ENCODE measurements at places on chromosomes 16 and 17.

GRCh38 chr17:74759243-74759801 lies 10.9 kb downstream of the NHERF1 start:
- peak; percentile 67 for DNase-seq

- DNase-seq, result peak; percentile 61
Measured at GRCh38 chr16:3058139-3059030, 7.1 kb upstream of the IL32 start.

DNA sequence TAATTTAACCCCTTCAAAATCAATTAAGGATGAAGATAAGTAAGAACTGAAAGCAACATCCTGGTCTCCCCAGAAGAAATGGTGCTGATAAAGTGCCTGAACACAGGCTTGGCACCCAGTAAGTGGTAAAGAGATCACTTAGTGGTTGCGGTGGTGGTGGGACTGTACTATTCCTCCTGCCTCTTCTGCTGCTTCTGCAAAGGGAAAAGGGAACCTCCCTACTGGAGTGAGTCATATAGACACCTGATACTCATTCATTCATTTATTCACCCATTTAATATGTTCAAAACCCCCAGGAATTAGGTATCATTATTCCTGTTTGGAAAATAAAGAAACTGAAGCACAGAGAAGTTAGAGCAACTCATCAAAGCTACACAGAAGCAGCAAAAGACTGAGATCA lies 60.6 kb downstream of the CDYL2 start:
- DNase-seq, result no peak

GRCh38 chr16:74892574-74893461 lies 92.1 kb downstream of the WDR59 start:
- no peak for DNase-seq

GRCh38 chr17:73410586-73411312 lies 98.9 kb upstream of the CDC42EP4 start:
- DNase-seq, result no peak

- peak; percentile 55 for DNase-seq
Measured at GRCh38 chr17:45852535-45853297, 8.0 kb downstream of the SPPL2C start.

- DNase-seq, result peak; percentile 83
Measured at GRCh38 chr17:76268015-76268749, 3.0 kb downstream of the UBALD2 start.

- DNase-seq, result no peak
Measured at GRCh38 chr16:53995378-53995777, 291.2 kb downstream of the IRX3 start.

DNA sequence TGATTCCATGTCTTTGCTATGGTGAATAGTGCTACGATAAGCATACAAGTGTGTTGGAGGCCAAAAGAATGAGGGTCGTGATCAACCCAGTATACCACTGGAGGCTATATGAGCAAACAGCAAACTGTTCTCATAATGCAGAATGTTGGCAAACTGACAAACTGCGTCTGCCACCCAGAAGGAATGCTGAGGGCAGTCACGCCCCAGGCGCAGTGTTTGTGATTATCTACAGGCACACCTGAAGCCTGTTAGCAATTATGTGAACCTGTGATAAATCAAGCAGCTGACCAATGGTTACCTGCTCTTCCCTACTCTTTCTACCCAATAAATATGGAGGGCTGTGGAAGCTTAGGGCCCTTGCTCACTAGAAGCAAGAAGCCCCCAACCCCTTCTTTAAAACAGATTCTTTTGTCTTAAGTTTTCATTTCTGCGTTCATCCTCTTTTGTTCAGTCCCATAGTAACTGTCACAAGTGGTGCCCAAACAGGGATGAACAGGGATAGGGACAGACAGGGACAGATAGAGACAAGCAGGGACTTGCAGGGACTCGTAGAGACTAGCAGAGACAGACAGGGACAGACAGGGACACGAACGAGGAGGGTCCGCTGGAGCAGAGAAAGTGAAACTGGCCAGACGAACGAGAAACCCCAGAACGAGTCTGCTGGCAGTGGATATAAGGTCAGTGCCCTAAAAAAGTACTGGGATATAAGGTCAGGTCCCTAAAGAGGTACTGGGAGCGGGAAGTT lies 25.1 kb downstream of the CD300LG start:
- no peak for DNase-seq

DNA sequence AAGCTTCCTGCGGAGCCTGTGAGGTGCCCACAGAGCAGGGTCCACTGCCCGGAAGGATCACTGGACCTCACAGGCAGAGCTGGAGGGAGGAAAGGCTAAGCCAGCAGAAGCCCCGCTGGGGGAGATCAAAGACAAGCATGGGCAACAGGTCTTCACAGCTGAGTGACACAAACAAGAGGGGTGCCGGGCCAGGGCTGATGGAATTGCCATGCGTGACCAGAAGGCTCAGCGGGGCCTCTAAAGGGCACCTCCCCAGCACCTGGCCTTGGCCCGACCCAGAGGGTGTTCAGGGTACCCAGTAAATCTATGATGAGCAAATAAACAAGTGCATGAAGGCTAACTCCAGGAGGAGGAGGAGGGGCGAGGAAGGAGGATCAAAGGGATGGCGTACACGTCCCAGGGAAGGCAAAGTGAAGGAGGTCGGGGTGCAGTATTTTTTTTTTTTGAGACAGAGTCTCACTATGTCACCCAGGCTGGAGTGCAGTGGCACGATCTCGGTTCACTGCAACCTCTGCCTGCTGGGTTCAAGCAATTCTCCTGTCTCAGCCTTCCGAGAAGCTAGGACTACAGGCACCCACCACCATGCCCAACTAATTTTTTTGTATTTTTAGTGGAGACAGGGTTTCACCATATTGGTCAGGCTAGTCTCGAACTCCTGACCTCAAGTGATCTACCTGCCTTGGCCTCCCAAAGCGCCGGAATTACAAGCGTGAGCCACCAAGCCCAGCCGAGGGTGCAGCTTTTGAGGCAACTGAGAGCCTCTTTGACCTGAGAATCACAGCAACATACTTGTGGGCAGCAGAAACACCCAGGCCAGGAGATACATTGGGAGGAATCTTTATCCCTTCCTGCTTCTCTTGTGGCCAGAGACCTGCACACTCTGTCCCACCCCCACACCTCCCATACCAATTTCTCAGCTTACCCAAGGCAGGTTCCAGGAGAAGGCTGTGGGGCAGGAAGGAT lies 16.1 kb upstream of the EXOC7 start:
- no peak for DNase-seq

DNA sequence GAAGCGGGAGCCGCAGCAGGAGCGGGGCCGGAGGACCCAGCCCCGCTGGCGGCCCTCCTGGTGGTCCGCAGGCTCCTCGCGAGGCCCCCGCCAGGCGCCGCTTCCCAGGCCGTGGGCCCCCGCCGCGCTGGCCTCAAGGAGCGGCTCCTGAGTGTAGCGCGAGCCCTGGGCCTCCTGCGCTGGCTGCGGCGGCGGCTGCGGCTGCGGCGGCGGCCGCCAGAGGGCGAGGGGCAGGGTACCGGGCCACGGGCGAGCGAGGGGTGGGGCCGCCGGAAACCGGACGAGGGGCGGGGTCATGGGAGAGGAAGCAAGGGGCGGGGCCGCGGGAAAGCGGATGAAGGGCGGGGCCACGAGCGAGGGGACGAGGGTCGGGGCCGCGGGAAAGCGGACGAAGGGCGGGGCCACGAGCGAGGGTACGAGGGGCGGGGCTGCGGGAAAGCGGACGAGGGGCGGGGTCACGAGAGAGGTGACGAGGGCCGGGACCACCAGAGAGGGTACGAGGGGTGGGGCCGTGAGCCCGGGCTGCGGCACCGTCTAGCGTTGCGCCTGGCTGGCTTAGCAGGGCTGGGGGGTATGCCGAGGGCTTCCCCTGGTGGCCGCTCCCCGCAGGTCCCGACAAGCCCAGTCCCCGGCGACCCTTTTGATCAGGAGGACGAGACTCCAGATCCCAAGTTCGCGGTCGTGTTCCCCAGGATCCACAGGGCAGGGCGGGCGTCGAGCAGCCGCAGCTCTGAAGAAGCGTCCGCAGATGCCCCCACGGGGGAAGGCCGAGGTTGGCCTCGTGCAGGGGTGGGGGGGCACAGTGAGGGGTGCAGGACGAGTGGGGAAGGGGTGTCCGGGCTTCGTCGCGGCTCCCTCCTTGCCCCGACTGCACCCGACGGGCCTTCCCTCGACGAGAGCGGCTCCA lies 1.7 kb downstream of the MYO15B start:
- DNase-seq, result peak; percentile 96

- no peak for DNase-seq
Measured at GRCh38 chr16:73412416-73412815, 364.5 kb upstream of the ZFHX3 start.

DNA sequence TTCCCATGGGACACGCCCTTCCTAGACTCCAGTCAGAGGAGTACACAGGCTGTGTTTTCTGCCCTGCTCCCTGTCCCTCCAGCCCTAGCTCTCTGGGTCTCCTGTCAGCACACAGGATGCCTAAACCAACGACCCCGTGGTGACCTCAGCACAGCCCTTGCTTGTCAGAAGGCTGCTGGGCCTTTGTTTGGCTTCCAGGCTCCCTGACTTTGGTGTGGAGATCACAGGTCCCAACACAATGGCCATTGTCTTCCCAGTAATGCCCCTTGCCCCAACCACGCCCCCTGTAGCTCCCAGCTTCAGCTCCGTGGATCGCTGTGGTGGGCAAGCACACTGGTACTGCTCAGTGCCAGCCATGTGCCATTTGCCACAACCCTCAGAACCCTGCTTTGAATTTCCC lies 15.0 kb downstream of the HNF1B start:
- DNase-seq, result no peak

GRCh38 chr16:21526923-21527807 lies 72.2 kb upstream of the METTL9 start:
- DNase-seq, result no peak

DNA sequence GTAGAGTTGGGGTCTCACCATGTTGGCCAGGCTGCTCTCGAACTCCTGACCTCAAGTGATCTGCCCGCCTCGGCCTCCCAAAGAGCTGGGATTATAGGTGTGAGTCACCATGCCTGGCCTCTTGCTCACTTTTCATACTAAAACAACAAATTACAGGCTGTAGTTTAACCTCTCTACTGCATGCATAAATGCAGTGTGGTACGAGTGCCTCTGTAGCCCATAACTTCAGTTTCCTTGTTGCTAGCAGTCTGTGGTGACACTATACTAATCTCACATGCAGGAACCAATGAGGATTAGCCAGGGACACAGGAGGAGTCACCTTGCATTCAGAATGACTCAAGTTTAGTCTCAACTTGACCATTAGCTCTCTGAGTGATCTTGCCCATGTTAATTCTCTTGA lies 20.1 kb downstream of the HMOX2 start:
- no peak for DNase-seq

- DNase-seq, result no peak
Measured at GRCh38 chr16:76201385-76201784, 75.8 kb upstream of the CNTNAP4 start.

GRCh38 chr17:81927152-81927652 lies 333 bp downstream of the MAFG start:
- DNase-seq, result no peak

GRCh38 chr17:55648086-55648485 lies 74.6 kb downstream of the TMEM100 start:
- DNase-seq, result no peak

GRCh38 chr16:31221357-31222160 lies 4.6 kb upstream of the PYDC1 start:
- DNase-seq, result no peak

DNA sequence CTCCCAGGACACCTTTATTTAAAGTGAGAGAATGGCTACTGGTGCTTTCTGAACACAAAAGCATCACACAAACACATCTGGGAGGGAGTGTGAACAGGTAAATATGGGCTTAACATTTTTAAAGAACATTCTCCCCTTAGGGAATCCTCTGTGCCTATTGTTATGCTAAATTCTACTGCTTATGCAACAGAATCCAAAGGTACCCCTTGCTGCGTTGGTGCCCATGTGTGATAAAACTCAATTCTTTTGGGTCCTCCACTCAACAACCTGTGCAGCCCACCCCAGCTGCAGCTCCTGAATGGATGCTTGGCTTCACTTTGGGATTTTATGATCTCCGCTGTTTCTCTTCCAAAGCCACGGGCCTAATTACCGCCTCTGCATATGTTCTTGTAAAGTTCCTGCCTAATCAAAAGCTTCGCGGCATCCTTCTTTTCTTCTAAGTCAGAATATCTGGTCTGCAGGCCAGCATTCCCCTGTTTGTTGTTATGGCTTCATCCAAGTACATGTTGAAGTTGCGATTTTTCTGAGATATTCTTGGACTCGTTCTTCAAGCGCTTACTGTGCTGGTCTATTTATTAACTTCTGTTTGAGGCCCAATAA lies 23.9 kb downstream of the RHBDL3 start:
- no peak for DNase-seq

DNA sequence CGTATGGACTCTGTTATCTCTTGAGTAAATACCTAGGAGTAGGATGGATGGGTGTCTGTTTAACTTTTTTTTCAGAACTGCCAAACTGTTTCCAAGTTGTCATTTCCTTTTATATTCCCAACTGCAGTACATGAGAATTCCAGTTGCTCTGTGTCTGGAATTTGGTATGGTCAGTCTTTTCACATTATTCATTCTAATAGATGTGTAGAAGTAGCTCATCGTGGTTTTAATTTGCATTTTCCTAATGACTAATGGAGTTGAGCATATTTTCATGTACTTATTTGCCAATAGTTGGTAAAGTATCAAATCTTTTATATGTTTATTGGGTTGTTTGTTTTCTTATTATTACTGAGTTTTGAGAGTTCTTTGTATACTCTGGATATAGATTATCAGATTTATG lies 27.0 kb downstream of the MRTFB start:
- DNase-seq, result no peak

DNA sequence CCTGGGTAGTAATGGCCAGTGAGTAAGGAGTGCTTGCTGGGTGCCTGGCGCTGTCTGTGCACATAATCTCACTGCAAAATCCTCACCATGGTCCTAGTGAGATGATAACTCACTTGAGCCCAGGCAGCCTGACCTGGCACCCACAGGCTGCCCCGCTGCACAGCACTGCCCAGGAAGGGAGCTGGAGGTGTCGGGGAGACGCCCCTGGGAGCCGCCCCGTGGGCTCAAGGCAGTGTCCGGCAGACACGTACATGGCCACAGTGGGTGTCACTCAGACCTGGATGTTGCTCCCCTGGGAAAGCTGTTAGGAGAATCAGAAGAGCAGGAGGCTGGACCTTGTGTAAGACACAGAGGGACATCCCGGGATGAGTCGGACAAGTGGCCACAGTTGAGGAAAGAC lies 44.2 kb downstream of the BEAN1 start:
- DNase-seq, result no peak

GRCh38 chr17:8952191-8952590 lies 13.3 kb downstream of the PIK3R5 start:
- DNase-seq, result peak; percentile 42

DNA sequence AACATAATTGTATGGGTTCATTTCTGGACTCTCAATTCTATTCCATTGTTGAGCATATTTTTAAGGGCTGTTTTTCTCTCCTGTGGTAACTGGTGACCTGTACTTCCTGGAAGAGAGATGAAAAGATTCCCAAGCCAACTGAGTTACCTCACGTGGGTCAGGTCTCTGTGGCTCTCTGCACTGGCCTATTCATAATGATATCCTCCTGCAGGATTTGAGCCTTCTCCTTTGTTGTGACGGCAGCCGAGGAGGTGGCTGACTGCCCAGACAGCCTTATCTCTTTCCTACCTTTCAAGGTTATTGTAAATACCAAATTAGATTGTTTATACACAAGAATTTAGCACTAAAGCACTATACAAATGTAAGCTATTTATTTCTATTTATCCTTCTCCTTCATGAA lies 2.7 kb upstream of the ACE start:
- no peak for DNase-seq

All from CD4-positive, alpha-beta T cell treated with Interleukin-10 for 1 hour (primary cell).